ENCODE measurements at places on chromosomes 6 and 20. TPM values are rescaled to one million over a fixed set of nuclear protein-coding genes. Genes with fewer than 3 reads are reported as not detected.

GJA1 gene
- 140 TPM for total RNA-seq

MDC1 gene
- 51.9 TPM for total RNA-seq

SOX18 gene
- 0.34 TPM for total RNA-seq

SLC22A16 gene
- not detected for total RNA-seq

CHMP4B gene
- total RNA-seq, result 79.4 TPM

ANGPT4 gene
- total RNA-seq, result 0.35 TPM

OR2H2 gene
- not detected for total RNA-seq

RNF39 gene
- total RNA-seq, result not detected

DPPA5 gene
- not detected for total RNA-seq

POPDC3 gene
- total RNA-seq, result 10.1 TPM

YTHDF1 gene
- total RNA-seq, result 49.3 TPM

RRAGD gene
- total RNA-seq, result 5.6 TPM

WFDC5 gene
- total RNA-seq, result not detected

ZHX3 gene
- total RNA-seq, result 13.9 TPM

SLC13A3 gene
- 19.7 TPM for total RNA-seq

GRIK2 gene
- total RNA-seq, result 2.9 TPM

COL12A1 gene
- total RNA-seq, result 10.5 TPM

GLP1R gene
- not detected for total RNA-seq

TLDC2 gene
- 0.29 TPM for total RNA-seq

PRR18 gene
- 0.31 TPM for total RNA-seq

SYNGAP1 gene
- total RNA-seq, result 57.7 TPM

ESR1 gene
- not detected for total RNA-seq

HLA-DMB gene
- not detected for total RNA-seq

SPATA25 gene
- total RNA-seq, result 3.4 TPM

CDSN gene
- not detected for total RNA-seq

HUS1B gene
- total RNA-seq, result 1.0 TPM

ZBTB46 gene
- 11.3 TPM for total RNA-seq

MAP7 gene
- total RNA-seq, result 15.5 TPM

PRSS35 gene
- total RNA-seq, result 42.2 TPM

SGK1 gene
- 39.5 TPM for total RNA-seq

SLCO4A1 gene
- total RNA-seq, result 4.3 TPM

SLC4A11 gene
- total RNA-seq, result 2.5 TPM

SDCBP2 gene
- 3.4 TPM for total RNA-seq

TRIM10 gene
- not detected for total RNA-seq

ADGB gene
- not detected for total RNA-seq

SLC22A1 gene
- 2.4 TPM for total RNA-seq

THBS2 gene
- total RNA-seq, result 20.4 TPM
